CD8-positive, alpha-beta memory T cell (primary cell): ENCODE measurements at places on chromosomes 16 and 17. TPM values are rescaled to one million over a fixed set of nuclear protein-coding genes. Genes with fewer than 3 reads are reported as not detected.

HS3ST2 gene
- not detected for total RNA-seq

GNG13 gene
- total RNA-seq: not detected

DNA sequence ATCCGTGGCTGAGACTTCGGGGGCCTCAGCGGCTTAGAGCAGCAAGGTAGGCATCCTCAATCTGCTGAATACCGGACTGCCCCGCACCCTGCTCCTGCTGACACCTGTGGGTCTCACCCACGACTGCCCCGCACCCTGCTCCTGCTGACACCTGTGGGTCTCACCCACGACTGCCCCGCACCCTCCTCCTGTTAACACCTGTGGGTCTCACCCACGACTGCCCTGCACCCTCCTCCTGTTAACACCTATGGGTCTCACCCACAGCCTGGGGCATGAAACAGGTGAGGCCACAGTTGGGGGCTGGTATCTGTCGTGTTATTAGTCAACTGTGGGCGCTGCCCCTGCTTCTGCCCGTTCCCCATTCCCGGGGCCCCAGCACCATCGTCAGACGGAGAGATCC, 36.3 kb upstream of the PABPN1L start:
- H3K27ac ChIP-seq: no peak overlapping the region
- no peaks in the 10 kb centered on the region for H3K27me3 ChIP-seq

- no peak for DNase-seq
- no peaks in the 10 kb centered on the region for H3K27me3 ChIP-seq
- no peak overlapping the region for H3K4me3 ChIP-seq
- H3K27ac ChIP-seq: no peak overlapping the region
Observed at GRCh38 chr16:12565423-12565822, 238.3 kb downstream of the CPPED1 start.
